Naive thymus-derived CD8-positive, alpha-beta T cell (primary cell): ENCODE measurements at places on chromosomes 7 and 10. TPM values are rescaled to one million over a fixed set of nuclear protein-coding genes. Genes with fewer than 3 reads are reported as not detected.
A peak's percentile ranks its signal among the peaks of the same experiment; 100 is the strongest.

DNA sequence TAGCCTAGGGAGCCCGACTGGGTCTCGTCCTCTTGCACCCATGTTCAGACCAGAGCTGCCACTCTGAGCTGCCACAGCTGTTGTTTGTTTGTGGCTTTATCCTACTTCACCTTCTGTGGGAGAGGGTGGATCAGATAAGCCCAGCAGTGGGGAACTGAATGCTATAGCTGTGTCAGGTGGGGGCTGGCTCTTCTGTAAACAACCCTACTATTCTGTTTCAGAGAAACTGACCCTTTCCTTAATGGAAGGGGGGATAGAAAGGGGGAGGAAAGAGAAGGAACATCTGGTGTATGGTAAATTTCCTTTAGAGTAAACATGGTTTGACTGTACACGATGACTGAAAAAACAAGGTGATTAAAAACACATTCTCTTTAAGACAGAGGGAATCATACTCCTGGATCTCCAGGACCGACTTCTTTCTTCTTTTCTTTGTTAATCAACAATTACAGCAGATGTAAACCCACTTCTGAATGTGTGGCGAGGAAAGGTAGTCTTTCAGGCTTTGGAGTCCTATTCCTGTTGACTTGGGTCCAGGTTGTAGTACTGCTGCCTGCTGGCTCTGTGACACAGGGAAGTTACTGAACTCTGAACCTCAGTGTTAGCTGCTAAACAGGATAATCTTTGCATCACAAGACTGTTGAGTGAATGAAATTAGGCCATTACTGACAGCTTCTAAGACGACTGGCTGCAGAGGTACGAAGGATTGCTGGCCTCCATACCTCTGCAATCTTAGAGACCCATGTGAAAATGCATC, 6.0 kb downstream of the PRXL2A start:
- no peak overlapping the region for H3K27ac ChIP-seq
- no peaks in the 10 kb centered on the region for H3K36me3 ChIP-seq
- peaks cover 39% of the 10 kb centered on the region for H3K4me1 ChIP-seq
- H3K27me3 ChIP-seq: no peaks in the 10 kb centered on the region
- DNase-seq: no peak
- H3K4me3 ChIP-seq: no peak overlapping the region

DNA sequence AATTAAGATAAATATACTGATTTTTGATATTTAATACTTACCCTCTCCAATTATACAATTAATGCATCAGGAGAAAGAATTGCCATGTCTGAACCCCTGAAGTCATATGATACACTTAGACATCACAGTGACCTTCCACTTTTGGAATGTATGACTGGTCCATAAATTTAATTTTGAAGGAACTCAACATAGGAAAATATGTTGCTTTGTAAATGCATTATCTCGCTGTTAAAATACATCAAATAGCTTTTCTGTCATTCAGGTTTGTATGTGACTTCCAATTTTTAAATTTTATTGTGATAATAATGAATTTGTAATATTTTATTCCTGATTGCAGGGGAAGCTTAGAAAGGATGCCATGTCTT, 631.9 kb upstream of the ANKRD30A start:
- no peak overlapping the region for H3K4me3 ChIP-seq
- DNase-seq: no peak

- no peaks in the 10 kb centered on the region for H3K36me3 ChIP-seq
- H3K27me3 ChIP-seq: no peaks in the 10 kb centered on the region
- peak; percentile 45 for DNase-seq
- H3K4me3 ChIP-seq: peak overlapping the region; percentile 75
- peak overlapping the region; percentile 78 for H3K27ac ChIP-seq
- H3K4me1 ChIP-seq: peaks cover 35% of the 10 kb centered on the region
Observed at GRCh38 chr7:149625340-149625946, 127.8 kb upstream of the ZNF746 start.

DNA sequence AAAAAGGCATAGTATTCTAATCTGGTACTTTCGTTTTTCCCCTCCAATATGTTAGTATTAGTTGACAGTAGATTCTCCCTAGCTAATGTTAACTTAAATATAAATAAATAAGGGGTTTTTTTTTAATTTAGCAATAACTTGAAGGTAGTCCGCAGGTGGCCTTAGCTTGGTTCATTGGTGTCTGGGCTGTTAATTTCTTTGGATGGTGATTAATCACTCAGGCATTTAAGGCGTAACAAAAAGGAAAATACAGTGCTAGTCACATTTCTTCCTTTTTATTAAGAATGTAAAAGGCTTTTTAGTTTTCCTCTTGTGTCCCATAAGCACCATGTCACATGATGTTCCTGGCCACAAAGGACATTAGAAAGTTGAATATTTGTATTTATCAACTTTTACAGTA, 161.0 kb upstream of the POT1 start:
- no peaks in the 10 kb centered on the region for H3K27me3 ChIP-seq
- no peak overlapping the region for H3K4me3 ChIP-seq
- H3K27ac ChIP-seq: no peak overlapping the region
- H3K36me3 ChIP-seq: no peaks in the 10 kb centered on the region
- no peaks in the 10 kb centered on the region for H3K4me1 ChIP-seq
- no peak for DNase-seq

- H3K36me3 ChIP-seq: no peaks in the 10 kb centered on the region
- no peak overlapping the region for H3K4me3 ChIP-seq
- no peak overlapping the region for H3K27ac ChIP-seq
- DNase-seq: no peak
- H3K4me1 ChIP-seq: no peaks in the 10 kb centered on the region
Observed at GRCh38 chr7:79286181-79286580, 167.3 kb downstream of the MAGI2 start.

DNA sequence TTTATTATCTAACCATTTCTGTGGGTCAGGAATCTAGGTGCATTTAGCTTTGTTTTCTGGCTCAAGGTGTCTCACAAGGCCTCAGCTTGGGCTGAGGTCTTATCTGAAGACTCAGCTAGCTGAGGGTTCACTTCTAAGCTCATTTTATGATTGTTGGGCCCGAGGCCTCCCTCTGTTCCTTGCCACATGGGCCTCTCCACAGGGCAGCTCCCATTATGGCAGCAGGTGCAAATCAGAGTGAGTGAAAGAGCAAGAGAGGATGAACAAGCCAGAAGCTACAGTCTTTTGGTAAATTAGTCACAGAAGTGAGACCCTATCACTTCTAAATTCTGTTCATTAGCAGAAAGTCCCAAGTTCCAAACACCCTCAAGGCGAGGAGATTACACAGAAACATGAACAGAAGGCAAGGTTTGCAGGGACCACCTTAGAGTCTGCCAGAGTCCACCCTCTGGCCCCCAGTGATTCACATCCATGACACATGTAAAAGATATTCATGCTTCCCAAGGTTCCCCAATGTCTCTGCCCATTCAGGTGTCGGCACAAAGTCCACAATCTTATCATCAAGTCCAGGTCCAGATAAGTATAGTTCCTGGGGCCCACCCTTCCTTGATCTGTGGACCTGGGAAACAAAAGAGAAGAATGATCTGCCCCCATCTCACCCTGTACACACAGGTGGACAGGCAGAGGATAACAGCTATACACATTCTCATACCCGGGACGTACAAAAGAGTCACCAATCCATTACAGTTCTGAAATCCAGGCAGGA, 23.7 kb downstream of the FIGNL1 start:
- no peaks in the 10 kb centered on the region for H3K4me1 ChIP-seq
- H3K27me3 ChIP-seq: no peaks in the 10 kb centered on the region
- H3K36me3 ChIP-seq: no peaks in the 10 kb centered on the region
- DNase-seq: no peak
- H3K27ac ChIP-seq: no peak overlapping the region

- H3K4me3 ChIP-seq: no peak overlapping the region
- no peaks in the 10 kb centered on the region for H3K36me3 ChIP-seq
- H3K4me1 ChIP-seq: no peaks in the 10 kb centered on the region
- no peak overlapping the region for H3K27ac ChIP-seq
- no peaks in the 10 kb centered on the region for H3K27me3 ChIP-seq
- no peak for DNase-seq
Observed at GRCh38 chr7:136526408-136527105, 341.9 kb upstream of the CHRM2 start.

GRCh38 chr10:4635883-4636282, 190.1 kb upstream of the AKR1E2 start:
- H3K27ac ChIP-seq: no peak overlapping the region
- no peaks in the 10 kb centered on the region for H3K4me1 ChIP-seq
- H3K4me3 ChIP-seq: no peak overlapping the region
- H3K36me3 ChIP-seq: no peaks in the 10 kb centered on the region
- H3K27me3 ChIP-seq: peaks cover 9% of the 10 kb centered on the region

DNA sequence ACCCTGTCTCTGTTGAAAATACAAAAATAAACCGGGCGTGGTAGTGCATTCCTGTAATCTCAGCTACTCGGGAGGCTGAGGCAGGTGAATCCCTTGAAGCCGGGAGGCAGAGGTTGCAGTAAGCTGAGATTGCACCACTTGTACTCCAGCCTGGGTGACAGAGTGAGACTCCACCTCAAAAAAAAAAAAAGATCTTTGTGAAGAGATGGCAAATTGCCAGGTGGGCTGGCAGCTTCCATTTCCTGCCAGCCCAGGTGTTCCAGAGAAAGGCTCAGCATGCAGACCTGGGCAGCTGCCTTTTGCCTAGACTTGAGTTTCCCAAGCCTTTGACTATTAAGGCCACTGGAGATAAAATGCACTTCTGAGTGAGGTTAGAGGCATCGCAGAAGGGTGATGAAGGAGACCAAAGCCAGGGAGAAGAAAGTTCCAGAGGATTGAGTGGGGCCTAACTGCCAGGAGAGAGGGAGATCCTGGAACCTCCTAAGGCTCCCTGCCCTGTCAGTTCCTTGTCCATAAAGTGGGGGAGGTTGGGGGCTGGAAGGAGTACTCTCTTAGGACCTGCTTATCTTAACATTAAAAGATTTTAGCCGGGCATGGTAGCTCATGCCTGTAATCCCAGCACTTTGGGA, 10.0 kb upstream of the DDIT4 start:
- no peaks in the 10 kb centered on the region for H3K36me3 ChIP-seq
- peak overlapping the region; percentile 61 for H3K4me3 ChIP-seq
- peaks cover 52% of the 10 kb centered on the region for H3K4me1 ChIP-seq
- H3K27ac ChIP-seq: peak overlapping the region; percentile 91

The ACTL6B gene
- total RNA-seq: not detected

The AVL9 gene
- 45.3 TPM for total RNA-seq

The CALHM3 gene
- not detected for total RNA-seq
